Effector CD4-positive, alpha-beta T cell (primary cell): ENCODE measurements at places on chromosomes 16 and 17.
A peak's percentile ranks its signal among the peaks of the same experiment; 100 is the strongest.

GRCh38 chr17:62617894-62618472 lies 9.5 kb upstream of the MRC2 start:
- DNase-seq, result no peak

DNA sequence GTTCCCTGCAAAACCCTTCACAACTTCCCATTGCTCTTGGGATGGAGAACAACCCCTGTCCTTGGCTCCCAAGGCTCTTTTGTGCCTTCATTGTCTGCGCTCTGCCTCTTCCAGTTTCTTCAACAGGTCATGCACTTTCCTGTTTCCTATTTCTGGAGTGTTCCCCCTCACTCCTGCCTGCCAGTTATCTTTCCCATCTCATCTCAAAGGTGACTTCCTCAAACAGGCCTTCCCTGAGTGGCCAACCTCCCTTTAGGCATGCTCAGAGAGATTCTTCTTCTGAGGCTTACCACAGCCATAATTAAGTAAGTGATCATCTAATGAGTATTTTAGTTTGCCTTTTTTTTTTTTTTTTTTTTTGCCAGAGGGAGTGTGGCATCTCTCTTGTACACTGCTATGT lies 2.9 kb upstream of the CYLD start:
- DNase-seq, result no peak

DNA sequence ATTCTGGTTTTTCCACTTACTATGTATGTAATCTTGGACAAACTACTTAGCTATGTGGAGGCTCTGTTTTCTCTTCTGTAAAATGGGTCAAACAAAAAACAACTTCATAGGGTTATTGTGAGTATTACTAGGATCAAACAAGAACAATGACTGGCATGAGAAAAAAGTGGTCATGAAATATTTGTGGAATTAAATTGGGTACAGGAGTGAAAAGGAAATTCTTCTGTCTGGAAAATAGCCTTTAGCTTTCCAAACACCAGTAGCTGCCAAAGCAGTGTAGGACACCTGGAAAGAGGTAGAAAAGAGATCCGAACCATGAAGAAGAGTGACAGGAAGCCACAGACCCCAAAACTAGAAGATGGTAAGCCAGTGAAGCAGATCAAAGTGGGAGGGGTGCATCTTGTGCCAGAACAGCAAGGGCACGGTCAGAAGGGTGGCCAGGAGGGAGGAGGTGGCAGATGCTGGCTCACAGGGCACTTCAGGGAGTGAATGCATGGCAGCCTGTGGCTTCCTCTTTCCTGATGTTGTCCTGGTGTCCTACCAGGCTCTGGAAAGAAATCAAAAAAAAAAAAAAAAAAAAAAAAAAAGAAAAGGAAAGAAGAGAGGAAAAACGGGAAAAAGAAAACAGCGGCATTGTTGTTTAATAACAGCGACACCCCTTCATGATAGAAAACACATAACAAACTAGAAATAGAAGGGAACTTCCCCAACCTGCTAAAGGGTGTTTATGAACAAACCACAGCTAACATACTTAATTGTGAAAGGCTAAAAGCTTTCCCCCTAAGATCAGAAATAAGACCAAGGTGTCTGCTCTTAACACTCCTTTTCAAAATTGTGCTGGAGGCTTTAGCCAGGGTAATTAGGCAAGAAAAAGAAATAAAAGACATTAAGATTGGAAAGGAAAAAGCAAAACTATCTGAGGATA lies 67.9 kb downstream of the PCTP start:
- no peak for DNase-seq

- DNase-seq, result no peak
Observed at GRCh38 chr16:11310997-11311561, 29.9 kb upstream of the PRM1 start.

DNA sequence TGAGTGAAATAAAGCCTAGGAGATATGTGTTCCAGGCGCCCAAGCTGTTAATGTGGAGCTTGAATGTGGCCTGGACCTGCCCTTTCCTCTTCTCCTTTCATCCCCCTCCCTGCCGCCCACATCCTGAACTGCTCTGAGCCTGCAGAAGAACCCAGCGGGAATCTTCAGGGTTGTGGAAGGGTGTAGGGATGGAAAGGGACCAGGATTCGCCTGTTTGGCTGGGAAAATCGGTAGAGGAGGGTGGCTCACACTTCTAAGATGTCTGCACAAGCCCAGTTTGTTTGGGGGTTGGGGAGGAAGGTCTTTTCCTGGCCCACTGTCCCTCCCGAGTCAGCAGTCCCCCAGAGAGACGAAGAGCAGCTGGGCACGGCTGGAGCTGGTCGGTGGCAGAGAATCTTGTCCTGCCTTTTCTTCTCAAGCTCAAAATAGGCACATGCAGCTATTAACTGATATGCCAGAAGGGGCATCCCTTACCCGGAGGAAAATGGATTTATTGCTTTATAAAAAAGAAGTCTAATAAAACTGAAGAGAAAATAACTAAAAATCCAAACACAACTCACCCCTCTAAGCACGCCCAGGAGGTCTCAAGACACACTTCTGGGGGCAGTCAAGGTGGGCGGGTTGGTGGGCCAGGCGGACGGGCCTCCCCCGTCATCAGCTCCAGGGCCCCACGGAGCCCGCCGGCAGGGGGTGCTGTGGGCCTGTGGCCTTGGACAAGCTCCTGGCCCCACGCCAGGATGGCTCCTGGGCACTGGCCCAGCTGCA lies 11.5 kb upstream of the PITPNA start:
- DNase-seq, result peak; percentile 22

- DNase-seq, result no peak
Observed at GRCh38 chr17:59876107-59876506, 16.6 kb downstream of the TUBD1 start.

GRCh38 chr16:63789603-63790002 lies 1332.3 kb downstream of the CDH11 start:
- DNase-seq, result no peak

- DNase-seq, result no peak
Observed at GRCh38 chr16:57900796-57901479, 70.0 kb downstream of the CNGB1 start.

DNA sequence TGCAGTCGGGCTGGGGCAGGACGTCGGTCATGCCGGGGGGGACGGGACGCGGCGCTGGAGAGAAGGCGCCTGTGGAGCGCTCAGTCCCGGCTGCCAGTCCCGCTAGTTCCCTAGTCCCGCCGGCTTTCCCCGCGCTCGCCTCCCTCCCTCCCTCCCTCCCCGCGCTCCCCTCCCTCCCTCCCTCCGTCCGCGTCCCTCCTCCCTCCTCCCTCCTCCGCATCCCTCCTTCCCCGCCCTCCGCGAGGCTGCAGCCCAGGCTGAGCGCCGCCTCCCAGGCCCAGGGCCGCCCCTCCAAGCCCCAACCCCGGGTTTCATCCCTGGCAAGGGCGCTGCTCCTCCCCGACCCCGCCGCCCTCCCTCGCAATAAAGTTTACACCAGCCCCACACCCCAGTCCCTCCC lies 34.8 kb downstream of the TIMM22 start:
- DNase-seq, result no peak

DNA sequence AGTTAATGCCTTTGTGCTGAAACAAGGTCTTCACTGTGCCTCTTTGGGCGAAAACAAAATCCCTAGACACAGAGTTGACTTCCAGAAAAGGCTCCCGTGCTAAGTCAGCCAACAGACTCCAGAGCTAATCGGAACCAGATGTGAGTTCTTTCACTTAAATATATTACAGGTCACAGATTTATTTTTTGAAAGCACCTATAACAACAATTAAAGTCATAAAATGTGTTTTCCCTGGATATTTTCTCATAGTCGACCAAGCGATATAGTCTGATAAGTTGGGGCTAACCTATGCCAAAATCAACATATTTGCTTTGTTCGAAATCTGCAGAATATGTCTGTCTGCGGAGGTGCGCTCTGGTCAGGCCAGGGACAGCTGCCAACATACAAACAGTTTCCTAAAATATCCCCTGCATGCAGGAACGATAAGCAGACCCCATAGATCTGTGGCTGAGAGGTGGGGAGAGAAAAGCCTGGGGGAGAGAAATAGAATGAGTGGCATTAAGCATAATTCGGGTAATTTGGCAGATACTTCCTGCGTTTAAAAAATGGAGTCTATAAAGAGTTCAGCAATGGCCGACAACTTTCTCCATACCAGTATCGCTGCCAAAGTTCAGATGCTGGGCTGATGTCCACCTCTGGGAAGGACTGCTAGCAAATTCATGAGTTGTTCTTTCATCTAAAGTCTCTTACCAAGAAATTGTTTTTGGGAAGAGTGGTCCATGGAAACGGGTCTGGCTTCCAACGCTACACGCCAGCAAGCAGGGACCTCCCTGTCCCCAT lies 50.8 kb upstream of the MYH10 start:
- no peak for DNase-seq

GRCh38 chr16:81843683-81844082 lies 64.6 kb downstream of the PLCG2 start:
- no peak for DNase-seq

DNA sequence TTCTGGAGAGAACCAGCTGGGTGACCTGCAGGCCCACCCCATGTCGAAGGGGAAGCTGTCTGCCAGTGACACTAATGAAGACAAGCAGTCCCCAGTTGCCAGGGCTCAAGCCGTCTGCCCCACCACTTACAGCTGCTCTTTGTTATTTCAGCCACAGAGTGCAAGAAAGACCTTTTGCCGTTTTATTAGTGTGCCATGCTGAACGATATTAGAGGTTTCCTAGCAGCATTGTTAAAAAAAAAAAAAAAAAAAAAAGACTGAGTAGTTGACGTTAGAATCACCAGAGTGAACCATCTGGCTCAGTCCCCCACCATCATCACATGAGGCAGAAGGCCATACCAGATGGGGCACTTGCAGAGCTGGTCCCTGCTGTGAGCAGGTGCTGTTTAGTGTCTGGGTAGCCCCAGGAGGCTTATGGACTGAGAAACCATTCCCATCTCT lies 26.5 kb upstream of the SLC39A11 start:
- no peak for DNase-seq

GRCh38 chr17:14950686-14951085 lies 314.4 kb downstream of the PMP22 start:
- DNase-seq, result no peak

DNA sequence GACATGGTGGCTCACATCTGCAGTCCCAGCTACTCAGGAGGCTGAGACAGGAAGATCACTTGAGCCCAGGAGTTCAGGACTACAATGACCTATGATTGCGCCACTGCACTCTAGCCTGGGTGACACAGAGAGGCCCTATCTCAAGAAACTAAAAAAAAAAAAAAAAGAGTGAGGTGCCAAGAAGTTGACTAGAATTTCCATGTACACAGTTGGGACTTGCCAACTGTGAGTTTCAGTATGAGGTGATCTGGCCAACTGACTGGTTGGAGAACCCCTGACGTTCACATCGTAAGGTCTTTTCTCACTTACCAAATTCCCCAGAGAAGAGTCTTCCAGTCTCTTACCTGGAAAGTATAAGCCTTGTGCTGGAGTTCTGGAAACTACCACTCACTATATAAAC lies 3.1 kb upstream of the MED11 start:
- DNase-seq, result no peak
